Neural progenitor cell (in vitro differentiated cells): ENCODE measurements at places on chromosomes 12 and 14.
A peak's percentile ranks its signal among the peaks of the same experiment; 100 is the strongest.

- peak; percentile 78 for DNase-seq
These were observed 32.4 kb upstream of the HELB start for GRCh38 chr12:66269757-66270383.

- DNase-seq = no peak
These were observed 115.0 kb downstream of the RTN1 start for GRCh38 chr14:59755409-59756135.

- no peak for DNase-seq
These were observed 28.3 kb downstream of the ADIPOR2 start for GRCh38 chr12:1719139-1719538.

GRCh38 chr14:99127651-99128167 is 144.3 kb downstream of the BCL11B start:
- DNase-seq = no peak

GRCh38 chr14:34052658-34053014 is 101.8 kb upstream of the EGLN3 start:
- DNase-seq = no peak

GRCh38 chr12:30219047-30219446 is 435.3 kb upstream of the TMTC1 start:
- no peak for DNase-seq

GRCh38 chr14:103692159-103692558 is 23.1 kb downstream of the XRCC3 start:
- no peak for DNase-seq

- DNase-seq = no peak
These were observed 25.1 kb downstream of the CCNK start for GRCh38 chr14:99506276-99506675.

DNA sequence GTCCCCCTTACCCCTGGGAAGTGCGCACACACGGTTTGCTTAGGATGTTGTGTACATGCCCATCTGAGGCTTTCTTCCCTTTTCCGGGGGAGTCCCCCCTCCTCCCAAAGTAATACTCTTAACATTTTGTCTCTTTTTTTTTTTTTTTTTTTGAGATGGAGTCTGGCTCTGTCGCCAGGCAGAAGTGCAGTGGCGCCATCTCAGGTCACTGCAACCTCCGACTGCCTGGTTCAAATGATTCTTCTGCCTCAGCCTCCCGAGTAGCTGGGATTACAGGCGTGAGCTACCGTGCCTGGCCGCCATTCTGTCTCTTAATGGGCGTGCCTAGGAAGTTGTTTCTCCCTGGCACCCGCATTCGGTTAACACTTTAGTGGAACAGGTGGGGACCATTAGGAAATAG is 4.5 kb upstream of the GMFB start:
- peak; percentile 47 for DNase-seq

- no peak for DNase-seq
These were observed 40.7 kb downstream of the TPCN1 start for GRCh38 chr12:113261847-113262470.

DNA sequence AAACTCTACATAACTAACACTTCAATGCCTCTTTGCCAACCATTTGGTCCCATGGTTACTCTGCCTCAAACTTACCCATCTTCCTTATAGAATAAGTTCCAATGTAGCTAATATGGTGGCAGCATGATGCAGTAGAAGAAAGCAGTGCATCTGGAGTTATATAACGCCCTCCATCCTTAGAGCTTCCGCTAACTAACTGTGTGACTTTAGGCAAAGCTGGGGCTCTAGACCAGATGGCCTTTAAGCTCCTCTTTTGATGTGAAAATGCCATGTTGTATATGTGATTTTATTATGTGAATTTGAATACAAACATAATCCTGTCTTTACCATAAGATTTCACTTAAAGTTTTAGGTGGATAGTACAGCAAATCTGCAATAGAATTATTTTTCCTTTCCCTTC is 6.1 kb downstream of the ABCD2 start:
- no peak for DNase-seq

DNA sequence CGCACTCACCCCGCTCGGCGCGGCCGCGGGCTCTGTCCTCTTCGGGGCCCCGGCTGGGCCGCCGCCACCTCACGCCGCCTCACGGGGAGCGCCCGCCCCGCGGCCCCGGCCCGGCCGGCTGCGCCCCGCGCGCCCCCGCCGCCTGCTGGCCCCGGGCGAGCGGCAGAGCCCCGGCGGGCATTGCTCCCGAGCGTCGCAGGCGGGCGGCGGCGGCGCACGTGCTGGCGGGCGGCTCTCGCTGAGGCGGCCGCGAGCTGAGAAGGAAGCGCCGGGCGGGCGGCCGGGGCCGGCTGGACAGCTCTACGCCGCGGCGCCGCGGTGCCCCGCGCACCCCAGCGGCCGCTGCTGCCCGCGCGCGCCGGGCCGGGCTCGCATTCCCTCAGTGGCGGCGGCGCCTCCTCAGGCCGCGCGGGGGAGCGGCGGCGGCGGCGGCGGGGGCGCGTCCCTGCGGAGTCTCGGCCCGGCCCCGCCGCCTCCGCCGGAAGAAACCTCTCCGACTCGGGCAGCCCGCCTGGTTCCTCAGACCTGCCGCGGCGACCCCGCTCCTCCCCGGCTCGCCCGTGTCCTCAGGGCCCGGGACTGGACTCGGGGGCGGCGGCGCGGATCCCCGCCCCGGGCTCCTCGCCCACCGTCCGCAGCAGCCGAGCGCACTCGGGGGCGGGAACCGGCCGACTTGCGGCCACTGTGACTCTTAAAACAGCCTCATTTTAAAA is at the start of gene PITPNM2:
Gene PITPNM2, minus strand, starts transcription at position 347 of the 713 bp plus-strand sequence. CDS start 116,500 bp downstream, outside the sequence.
- DNase-seq = peak; percentile 94

GRCh38 chr12:94421868-94422740 is 37.6 kb downstream of the CEP83 start:
- no peak for DNase-seq

GRCh38 chr12:24695103-24695502 is 253.8 kb downstream of the BCAT1 start:
- no peak for DNase-seq

GRCh38 chr12:124323771-124324530 is 29.1 kb downstream of the RFLNA start:
- no peak for DNase-seq

GRCh38 chr12:76158518-76159321 is 74.2 kb upstream of the NAP1L1 start:
- DNase-seq = peak; percentile 61

DNA sequence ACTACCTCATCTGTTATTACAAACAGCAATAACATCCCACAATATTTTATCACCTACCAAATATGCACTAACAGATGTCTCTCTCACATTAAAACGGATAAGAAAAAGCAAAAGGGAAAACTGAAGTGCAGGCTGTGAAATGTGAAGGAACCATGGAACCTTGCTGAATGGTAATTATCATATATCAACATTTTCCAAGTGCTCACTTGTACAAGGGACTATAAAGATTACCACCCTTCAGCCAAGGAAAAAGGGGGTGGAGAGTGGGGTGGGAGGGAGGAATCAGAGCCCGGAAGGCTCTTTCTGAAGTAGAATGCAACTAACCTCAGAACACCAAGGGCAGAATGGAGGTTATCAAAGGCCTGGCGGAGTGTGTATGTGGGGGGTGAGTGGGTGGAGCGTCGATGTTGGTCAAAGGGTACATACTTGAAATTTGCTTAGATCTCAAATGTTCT is 1.2 kb downstream of the SNX6 start:
- peak; percentile 2 for DNase-seq

GRCh38 chr12:6315704-6316597 is 5.5 kb downstream of the PLEKHG6 start:
- DNase-seq = no peak

DNA sequence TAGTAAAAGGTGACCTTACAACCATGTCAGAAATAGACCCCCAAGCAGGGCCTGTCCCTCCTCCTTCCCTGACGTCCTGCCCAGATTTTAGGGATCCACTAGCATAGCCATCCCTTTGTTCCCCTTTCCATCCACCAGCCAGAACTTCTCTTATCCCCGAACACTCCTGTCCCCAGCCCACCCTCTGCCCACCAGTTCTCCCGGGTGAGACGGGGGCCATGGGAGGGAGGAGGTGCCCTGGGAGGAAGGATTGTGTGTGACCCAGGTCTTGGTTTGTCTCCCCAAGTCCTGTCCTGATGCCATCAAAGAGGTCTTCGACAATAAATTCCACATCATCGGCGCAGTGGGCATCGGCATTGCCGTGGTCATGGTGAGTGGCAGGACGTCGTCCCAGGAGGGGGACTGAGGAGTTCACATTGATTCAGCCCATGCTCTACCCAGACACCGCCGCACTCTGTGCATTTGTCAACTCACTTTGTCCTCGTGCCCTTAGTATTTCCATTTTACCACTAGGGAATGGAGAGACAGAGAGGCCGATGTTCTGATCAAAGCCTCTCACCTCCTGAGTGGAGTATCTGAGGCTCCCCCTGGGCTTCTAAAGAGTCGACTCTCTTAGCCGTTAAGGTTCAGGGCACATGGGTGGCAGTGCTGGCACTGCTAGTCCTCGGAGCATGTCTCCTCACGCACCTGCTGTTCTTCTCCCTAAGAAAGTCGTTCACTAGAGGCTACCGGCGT is 35.9 kb downstream of the CD9 start:
- no peak for DNase-seq

DNA sequence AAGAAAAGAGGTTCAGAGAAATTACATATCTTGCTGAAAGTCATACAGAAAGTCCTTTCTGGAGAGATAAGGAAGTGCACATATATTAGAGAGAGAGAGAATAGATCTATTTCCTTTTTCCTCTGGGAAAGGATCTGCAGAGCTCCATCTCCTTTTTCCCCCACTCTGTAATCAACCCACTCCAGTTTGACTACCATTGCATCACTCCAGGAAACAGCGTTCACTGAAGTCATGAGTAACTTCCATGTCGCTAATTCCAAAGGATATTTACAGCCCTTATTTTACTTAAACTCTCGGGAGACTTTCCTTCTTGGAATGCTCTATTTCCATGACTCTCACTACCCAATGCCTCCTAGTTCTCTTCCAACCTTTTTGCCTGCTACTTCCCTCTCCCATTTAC is 72.5 kb upstream of the PARP11 start:
- no peak for DNase-seq

- no peak for DNase-seq
These were observed 22.1 kb upstream of the SERPINA4 start for GRCh38 chr14:94539181-94539580.

- DNase-seq = no peak
These were observed 226.6 kb upstream of the EGLN3 start for GRCh38 chr14:34177466-34177865.

DNA sequence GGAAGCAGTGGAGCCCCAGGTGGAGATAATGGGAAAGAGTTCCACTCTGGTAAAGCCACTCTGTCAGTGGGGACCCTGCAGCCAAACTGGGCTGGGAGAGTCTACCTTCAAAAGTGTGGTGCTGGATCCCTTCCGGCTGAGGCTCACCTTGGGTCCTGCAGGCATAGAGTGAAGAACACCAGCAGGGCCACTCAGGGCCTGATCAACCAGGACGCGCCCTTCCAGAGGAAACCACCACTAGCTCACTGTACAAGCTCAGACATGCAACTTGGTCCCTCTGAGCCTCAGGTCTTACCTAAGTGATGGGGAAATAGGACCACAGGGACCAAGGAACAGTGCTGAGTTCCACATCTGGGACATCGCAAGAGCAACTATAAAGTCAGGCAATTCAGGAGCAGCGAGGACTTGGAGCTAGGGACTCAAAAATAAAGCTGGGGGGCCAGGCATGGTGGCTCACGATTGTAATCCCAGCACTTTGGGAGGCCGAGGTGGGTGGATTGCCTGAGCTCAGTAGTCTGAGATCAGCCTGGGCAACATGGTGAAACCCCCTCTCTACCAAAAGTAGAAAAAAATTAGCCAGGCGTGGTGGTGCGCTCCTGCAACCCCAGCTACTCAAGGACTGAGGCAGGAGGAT is 5.9 kb upstream of the PRPH start:
- no peak for DNase-seq

GRCh38 chr12:86373813-86374212 is 117.6 kb upstream of the MGAT4C start:
- no peak for DNase-seq

DNA sequence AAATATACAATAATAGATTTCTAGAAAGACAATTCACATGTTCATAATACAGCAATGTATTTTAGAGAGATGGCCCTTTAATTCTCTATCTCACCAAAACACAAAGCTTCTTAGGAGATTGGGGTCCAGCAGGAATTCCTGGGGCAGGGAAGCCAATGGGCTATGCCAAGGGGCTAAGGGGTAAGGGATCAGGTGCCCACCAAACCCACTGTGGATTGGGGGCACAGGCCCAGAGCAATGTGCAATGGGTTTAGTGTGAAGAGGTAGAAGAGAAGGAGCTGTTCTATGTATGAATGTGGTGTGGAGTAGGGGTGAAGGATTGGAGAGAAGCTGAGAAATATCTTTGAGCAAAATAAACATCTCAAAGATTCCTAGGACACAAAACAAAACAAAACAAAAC is 2.6 kb downstream of the HOXC13 start:
- DNase-seq = no peak

DNA sequence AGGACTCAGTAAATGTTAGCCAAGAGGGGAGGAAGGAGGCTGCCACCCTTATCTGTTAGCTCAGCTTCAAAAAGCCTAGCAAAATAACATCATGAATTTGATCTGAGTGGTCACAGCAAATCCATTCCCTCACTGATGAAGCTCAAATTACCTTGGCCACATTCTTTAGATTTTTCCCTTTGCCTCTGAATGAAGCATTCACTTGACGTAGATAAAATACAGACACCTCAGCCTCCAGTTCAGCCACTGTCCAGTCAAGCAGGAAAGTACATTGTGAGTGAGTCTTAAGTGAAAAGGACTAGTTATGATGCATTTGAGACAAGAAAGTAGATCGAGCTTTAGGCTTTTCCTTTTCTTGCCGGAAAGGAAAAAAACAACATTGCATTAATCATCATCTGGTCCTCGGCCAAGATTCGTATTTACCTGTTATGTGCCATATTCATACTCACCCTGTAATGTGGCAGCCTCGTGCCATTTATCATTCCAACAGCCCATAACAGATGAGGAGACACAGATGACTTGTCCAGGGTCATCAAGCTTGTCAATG is 146.5 kb downstream of the ETV6 start:
- DNase-seq = peak; percentile 25

- no peak for DNase-seq
These were observed 202.5 kb downstream of the KCNC2 start for GRCh38 chr12:75007133-75007532.

- no peak for DNase-seq
These were observed 97.9 kb upstream of the SOX5 start for GRCh38 chr12:24047326-24047725.

DNA sequence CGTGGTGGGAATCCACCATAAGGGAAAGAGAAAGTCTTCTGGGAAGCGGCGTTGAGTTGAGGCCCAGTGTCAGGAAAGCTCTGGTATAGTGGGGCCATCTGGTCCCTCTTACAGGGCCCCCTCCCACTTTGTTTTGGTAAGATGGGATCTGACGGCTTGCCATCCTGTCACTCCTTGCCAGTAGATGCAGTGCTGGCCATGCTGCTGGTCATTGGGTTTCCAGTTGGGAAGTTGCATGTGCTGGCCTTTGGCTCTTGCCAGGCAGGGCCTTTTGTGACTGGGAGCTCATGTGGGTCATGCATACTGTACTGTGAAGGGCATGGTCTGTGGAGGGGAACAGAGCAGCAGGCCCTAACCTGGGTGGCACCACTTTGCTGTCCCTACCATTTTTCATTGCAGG is 3.8 kb downstream of the TRAF3 start:
- DNase-seq = no peak
